RKO (cell line): ENCODE measurements at places on chromosomes 13 and 19.

- peak; percentile 43 for DNase-seq
These were observed 673 bp downstream of the SPATA13 start for GRCh38 chr13:24161010-24161775.

DNA sequence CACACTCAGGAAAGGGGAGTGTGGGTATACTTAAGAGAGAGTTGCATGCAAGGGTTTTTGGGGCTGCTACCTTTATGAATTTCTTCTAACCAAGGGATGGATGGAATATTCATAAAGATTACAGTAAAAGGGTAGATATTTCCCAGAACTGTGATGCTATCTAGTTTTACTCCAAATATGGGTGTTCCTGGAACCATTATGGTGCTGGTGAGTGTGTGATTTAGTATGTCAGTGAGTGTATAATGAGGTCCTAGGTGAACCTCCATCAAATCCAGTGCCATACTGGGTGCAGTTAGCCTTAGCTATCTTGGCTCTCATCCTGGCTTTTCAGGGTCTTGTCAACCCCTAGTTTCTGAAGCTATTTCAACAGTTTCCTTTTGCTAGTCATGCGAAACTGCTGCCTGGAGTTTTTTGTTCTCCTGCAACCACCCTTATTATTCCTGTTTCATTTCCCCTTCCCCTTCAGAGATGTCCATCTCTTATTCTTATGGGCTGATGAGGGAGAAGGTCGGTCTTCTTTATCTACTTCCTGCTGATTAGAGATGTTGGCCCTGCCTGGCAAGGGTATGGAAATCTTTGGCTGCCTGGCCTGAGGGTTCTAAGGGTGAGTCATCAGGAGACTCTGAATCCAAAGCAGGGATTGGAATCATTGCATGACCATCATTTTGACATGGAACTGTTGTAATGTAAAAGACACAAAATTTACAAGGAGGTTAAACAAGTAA is 202.3 kb downstream of the NBEA start:
- no peak for DNase-seq

DNA sequence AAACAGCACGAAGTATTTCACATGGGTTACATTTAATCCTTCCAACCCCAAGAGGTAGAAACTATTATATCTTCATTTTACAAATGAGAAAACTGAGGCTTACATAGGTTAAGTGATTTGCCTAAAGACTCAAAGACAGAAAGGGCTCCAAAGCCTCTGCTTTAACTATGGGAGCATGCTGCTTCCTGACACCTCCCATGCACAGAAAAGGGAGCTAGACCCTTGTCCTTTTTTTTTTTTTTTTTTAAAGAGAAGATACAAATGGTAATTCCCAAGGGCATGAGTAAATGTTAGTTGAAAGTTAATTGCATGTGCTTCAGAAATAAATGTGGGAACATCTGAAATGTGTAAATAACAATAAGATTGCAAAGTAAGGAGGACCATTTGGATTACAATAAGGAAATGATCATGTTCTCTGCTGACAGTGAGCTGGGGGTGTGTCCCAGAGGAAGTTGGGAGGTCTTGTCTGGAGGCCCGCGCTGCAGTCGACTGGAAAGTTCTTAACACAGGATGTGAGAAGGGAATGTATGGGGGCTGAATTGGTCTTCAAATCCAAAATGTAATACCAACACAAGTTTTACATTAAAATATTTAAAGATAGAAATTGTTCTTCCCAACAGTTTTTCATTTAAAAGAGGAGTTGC is 500.3 kb downstream of the KLF12 start:
- no peak for DNase-seq

DNA sequence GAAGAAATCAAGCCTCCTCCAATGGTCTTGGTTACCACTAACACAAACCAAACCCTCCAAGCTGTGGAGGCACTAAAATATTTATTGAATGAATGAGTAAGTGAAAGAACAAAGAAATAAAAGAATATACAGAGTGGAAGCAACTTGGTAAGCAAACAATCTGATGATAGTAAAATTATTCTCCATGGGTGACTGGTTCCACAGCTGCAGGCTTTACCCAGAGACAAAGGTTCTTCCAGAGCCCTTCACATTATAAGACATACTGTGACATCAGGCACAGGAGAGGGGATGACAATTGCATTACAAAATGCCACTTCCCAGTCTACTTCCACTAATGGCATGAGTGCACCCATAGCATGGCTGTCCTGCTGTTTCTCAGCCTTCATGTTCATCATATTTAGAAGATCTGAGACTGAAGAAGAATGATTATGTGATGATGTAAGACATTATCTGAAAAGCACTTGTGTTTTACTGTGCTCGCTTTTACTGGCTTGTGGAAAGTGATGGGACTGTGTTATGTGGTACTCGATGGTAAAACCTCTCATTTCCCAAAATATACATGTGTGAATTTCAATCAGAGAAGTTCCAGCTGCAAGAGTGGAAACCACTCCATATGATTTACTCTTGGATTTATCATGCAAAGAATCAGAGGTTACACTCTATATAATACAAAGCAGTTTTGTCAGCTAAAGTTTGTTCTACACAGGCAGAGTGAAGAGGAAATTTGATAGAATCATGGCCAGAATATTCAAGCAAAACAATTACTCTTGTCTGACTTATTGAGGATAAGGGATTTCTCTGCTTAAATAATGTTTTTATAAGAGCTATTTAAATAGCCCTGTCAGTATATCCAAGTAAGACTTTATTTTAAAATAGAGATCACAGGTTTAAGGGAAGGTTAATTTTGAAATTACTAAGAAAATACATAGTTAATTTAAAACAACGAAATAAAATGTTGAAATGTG is 220.2 kb upstream of the NBEA start:
- DNase-seq = no peak

DNA sequence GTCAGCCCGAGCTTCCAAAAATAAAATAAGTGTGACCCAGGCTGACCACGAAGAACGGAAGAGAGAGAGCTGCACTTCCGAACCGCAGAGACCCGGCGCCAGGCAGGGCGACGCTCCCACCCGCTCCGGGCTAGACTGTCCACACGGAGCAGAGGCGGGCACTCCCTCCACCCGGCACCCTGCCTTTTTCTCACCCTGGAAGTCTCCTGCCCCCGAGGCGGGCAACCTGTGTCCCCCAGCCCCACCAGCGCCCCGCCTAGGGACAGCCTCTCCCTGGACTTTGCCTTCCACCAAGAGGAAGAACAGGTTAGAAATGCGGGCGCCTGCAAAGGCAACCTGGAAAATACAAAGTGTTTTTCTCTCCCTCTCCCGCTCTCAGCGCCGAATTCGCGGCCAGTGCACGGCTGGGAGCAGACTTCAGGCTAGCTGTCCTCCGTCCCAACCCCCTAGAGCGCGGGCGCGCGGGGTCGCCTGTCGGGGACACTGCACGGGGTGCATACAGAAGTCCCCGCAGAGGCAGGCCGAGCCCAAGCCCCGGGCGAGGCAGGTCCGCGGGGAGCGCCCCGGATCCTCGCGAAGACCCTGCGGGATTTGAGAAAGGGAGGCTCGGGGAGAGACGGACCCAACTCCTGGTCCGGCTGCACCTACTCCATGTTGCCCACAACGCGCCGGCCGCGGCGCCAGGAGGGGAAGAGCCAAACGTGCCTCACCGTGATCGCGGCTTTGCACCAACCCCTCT is 845 bp downstream of the SPRY2 start:
- peak; percentile 47 for DNase-seq

DNA sequence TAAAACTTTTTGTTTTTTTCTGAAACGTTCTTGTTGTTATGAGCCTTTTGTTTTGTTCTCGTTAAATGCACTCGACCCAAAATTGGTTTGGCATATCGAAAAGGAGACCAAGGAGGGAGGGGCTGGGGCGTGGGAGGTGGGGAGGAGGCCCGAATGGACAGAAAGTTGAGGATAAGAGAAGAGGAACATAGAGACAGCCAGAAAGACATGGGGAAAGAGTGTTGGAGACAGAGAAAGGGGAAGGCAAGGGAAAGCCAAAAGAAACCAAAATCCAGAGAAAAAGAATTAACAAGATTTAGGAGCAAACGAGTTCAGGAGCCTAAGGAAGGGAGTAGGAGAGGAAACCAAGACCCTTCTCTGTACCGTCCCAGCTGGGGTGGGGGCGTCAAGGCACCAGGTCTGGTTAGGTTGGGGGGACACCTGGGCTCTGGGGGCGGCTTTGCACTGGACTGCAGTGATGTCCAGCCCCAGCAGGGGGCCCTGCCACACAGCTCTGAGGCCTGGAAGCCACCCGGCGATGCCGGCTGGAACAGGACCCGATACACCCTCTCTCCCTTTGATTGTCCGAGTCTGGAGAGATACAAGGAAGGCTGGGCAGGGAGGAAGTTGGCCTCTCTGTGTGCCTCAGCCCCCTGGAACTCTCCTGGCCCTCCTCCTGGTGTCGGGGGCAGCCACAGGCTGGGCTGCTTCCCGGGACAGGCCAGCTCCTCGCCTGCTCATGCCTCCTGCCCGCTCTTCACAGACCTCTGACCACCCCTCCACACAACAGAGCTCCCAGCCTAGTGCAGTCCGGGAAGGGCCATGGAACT is 11.6 kb upstream of the ASF1B start:
- DNase-seq = peak; percentile 54

DNA sequence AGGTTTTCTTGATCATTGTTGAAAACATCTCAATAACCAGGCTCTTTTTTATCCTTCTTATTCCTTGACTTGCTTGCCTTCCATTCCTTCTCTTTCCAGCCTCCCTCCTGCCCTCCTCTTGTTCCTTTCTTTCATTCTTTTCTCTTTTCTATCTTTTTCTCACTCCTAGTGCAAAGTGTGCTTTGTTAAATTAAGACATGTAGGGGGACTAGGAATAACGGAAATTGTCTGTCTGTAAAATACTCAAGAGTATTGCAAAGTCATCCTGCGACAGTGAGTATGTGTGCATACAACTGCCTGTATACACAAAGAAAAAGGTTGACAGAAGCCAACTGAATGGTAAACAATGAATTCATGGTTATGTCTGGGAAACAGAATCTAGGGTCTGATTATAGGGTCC is 70.1 kb downstream of the LRRC63 start:
- no peak for DNase-seq

GRCh38 chr19:34481861-34482379 is 362 bp downstream of the WTIP start:
- no peak for DNase-seq

- DNase-seq = no peak
These were observed 539.2 kb upstream of the PCDH9 start for GRCh38 chr13:67769063-67769986.

- DNase-seq = no peak
These were observed 39.1 kb downstream of the UQCRFS1 start for GRCh38 chr19:29173896-29174295.

GRCh38 chr19:43784981-43785808 is 4.4 kb upstream of the KCNN4 start:
- DNase-seq = peak; percentile 91

GRCh38 chr19:2186071-2186846 is 22.5 kb downstream of the DOT1L start:
- no peak for DNase-seq

DNA sequence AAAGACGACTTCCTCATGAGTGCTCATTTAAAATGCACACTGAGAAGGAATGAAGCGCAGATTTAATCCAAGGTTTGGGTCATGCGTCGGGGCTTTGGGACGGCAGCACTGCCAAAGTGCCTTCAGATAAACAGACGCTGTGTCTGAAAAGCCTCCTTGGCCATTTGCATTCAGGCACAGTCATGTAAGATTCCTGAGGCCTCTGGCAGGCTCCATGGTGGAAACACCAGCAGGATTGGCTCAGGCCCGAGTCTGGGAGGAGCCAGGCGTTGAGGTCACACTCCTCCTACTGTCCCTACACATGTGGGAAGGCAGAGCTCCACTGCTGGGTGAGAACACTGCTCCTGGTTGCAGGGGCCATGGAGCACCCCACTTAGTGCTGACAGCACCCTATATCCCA is 113.3 kb upstream of the KL start:
- DNase-seq = no peak

GRCh38 chr19:50658441-50659317 is 9.4 kb downstream of the C19orf81 start:
- peak; percentile 93 for DNase-seq

- DNase-seq = no peak
These were observed 234.6 kb downstream of the SLITRK6 start for GRCh38 chr13:85564598-85564997.

- no peak for DNase-seq
These were observed 21.6 kb upstream of the URAD start for GRCh38 chr13:28010046-28010445.

- DNase-seq = no peak
These were observed 167.4 kb upstream of the OBI1 start for GRCh38 chr13:78826312-78826711.

GRCh38 chr13:49652355-49653305 is 24.3 kb downstream of the ARL11 start:
- DNase-seq = peak; percentile 73
